Vagina (tissue), 2 donors: ENCODE measurements at places on chromosomes 11 and 22. TPM values are rescaled to one million over a fixed set of nuclear protein-coding genes. Genes with fewer than 3 reads are reported as not detected.

GRCh38 chr11:72338266-72338665 lies 94.3 kb upstream of the PHOX2A start:
- DNase-seq = no peak

DNA sequence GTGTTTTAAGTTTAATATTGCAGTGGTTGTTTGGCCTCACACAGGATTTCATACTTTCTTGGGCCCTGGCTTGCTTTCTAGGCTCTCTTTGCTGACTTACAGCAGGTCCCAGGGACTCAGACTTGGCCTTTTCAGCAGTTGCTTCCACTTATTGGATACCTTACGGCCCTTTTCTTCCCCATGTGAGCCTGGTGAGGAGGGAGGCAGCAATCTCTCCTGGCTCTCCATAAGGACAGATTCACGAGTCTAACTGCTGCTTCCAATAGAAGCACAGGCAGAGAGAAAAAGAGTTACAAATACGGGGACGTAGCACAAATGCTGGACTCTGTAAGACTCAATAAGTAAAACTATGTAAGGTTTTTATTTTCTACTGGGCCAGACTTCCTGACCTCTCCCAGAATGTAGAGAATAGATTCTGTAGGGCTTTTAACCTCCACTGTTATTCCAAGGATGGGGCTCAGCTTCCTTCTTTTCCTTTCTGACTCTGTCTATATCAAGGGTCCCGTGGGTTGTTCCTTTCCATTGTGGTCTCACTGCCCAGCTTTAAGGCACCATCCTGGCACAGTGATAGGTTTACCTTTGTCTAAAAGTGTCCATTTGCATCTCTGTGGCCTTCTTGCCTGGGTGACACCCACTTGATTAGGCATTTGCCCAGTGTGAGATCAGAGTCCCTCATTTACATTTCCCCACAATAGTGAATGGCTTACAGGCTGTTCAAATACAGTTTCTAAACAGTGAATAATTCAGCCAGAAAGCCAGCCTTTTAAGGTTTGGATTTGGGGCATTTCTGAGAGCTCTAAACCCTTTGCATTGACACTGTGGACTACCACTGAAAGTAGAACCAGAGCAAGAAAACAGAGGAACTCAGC lies 92.8 kb downstream of the RASSF10 start:
- no peak for DNase-seq

GRCh38 chr11:2740275-2740940 lies 40.6 kb upstream of the KCNQ1OT1 start:
- no peak for DNase-seq

Gene PATE2
- not detected for total RNA-seq

DNA sequence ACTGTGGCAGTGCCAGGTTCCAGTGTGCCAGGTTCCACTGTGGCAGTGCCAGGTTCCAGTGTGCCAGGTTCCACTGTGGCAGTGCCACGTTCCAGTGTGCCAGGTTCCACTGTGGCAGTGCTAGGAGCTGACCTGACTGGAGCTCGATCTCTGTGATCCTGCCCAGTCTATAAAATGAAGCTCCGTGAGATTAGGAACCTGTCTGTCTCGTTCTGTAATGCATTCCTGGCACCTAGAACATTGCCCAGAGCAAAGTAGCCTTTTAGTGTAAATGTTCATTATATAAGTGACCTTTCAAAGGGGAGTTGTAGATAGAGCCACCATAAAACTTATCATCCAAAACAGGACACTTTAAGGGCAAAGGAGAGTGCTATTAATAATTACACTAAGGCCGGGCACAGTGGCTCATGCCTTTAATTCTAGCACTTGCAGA lies 36.0 kb downstream of the ART5 start:
- no peak for DNase-seq

GRCh38 chr11:26764315-26764714 lies 42.5 kb upstream of the SLC5A12 start:
- no peak for DNase-seq

Gene OR56A1
- total RNA-seq = not detected

GRCh38 chr11:8273287-8273686 lies 9.6 kb upstream of the LMO1 start:
- no peak for DNase-seq

Gene OR9G4
- not detected for total RNA-seq

DNA sequence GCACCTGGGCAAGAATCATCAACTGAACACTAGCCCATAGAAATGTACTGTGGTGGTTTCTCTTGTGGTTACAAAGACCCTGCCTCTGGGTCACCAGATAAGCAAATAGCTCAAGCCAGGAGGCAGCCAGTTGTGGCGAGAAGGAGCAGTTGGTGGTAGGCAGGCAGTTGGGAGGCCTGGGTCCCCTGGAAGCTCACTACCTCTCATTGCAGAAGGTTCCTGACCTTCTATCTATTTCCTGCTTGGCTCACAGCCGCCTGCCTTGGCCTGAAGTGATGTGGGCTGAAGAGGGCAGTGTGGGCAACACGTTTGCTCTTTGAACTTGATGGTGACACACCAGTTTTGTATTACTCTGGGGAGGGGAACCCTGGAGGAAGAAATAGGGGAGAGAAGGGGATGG lies 34.7 kb downstream of the NECTIN1 start:
- no peak for DNase-seq

DNA sequence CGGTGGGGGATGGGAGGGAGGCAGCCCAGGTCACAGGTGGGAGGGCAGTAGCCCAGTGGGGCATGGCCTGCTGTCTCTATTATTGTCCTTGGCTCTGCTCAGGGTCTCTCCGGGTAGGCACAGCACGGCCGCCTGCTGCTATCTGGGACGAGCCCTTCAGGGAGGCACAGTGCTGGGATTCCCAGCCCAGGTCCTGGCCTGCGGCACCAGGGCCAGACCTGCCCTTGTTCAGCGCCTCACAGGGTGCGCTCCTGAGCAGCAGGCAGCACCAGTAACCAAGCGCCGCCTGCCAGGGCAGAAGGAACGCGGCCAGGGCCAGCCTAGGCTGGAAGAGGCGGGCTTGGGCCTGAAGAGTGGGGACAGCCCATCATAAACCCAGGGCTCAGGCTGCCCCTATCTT lies 151.0 kb downstream of the MPPED1 start:
- DNase-seq = no peak

- DNase-seq = no peak
Measured at GRCh38 chr22:44026630-44027511, 2.8 kb downstream of the PARVB start.

Gene HSPB2
- not detected for total RNA-seq

DNA sequence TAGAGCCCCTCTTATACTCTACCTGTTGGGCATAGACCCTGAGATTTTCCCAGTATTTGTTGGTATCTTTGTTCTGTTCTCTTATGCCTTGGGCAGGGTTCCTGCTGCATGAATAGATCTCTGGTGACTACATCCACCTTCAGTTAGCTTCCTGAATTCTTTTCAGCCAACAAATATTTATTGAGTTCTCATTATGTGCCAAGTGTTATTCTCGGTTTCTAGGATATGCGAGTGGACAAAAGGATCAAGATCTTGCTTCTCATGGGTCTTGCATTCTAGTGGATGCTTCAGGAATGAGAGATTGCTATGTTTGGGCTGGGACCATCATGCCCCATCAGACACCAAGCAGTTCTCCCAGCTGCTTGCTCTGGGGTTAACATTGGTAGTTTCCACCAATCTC lies 340.0 kb downstream of the METTL15 start:
- no peak for DNase-seq

Gene C22orf42
- not detected for total RNA-seq

DNA sequence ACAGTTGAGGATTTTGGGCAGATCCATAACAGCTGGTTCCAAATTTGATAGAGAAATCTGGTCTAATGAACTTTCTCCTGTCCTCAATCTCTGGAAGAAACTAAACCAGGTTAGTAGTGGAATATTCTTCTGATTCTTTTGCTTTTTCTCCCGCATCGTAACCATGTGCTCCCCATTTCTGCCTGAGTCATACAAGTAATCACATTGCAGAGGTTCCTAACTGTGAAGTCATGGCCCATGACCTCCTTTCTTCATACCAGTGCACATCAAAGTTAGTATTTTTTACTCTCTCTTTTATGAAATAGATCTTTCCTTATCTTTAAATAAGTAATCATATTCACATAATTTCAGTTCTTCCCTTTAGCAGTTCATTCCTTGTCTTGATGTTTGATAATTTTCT lies 249.0 kb downstream of the DYNC2H1 start:
- no peak for DNase-seq

DNA sequence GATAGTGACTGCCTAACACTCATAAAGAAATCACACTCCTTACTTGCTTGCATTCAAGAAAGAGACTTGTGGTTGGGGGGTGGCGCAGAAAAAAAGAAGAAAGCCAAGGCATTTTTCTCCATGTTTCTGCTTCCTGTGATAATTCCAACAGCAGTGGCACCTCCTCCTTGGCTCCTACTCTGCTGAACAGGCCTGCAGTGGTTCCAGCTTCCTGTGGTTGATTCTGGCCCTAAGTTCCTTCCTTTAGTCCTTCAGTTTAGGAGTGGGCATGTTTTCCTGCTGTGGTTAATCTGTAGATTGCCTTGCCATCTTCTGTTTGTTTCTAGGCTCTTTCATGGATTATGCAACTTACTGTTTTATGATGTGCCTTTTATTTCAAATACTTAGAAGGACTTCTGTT lies 940.4 kb downstream of the DLG2 start:
- no peak for DNase-seq

Gene PGA4
- 7.6 TPM for total RNA-seq

GRCh38 chr11:13929395-13929891 lies 33.1 kb upstream of the SPON1 start:
- DNase-seq = peak; percentile 86

DNA sequence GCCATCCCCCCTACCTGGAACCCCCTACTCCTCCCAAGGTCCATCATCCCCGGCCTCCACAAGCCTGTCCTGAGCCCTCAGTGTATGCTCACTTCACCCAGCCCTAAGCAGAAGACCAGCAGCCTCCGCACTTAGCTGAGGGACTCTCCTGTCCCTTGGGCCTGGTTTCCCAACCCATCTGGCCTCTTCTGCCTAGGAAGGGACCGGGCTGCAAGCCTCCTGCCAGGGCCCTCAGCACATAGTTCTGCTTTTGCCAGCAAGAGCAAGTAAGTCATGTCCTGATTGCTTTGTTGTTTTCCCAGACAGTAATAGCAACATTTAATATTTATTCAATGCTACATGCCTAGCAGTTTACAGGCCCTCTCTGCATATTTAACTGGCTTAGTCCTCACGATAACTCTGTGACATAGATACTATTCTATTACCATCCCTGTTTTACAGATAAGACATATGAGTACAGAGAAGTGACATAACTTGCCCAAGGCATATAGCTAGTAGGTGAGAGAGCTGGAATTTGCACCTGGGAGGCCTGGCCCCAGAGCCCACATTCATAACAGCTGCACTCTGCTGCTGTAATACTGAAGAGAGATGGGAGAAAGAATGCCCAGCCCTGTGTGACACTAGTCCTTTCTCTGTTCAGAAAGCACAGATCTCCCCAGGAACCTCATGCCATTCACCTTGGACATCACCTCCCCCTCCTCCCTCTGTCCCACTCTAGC lies 139.2 kb downstream of the PARVA start:
- DNase-seq = no peak

GRCh38 chr11:50070389-50070788 lies 37.7 kb downstream of the OR4C45 start:
- DNase-seq = no peak

DNA sequence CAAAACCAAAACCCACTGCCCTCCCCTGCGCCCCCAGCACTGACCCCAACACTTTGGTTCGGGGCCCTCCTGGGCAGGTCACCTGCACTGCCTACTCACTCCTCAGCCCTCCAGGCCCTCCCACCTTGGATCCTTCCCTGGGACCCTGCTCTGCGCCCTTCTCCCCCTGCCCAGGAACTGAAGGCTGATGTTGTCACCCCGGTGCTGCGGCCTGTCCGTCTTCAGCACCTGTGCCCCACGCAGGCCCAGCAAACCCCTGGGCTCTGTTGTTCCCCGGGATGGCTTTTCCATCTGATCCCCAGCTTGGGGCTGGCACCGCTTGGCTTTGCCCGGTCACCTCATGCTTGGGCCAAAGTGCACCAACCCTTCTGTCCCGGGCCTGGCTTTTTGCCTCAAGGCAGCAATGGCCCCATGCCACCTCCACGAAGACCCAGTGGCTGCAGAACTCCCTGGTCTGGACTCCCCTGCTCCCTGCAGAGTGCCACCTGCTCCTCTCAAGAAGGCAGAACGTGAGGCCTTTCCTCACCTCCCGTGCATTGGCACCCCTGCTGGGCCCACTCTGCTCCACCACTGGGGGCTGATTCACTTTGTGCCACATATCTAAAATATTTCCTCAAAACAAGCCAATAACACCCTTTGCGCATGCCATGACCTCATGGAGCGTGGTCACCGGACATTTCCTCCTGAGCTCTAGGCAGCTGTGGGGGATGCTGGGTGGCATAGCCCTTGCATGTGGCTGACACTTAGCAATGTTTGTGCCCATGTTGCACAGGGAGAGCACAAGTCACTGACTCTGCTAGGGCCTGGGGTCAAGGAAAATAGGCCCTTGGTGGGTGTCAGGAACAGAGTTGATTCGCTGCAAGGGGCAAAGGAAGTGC lies 8.8 kb downstream of the PPM1F start:
- no peak for DNase-seq

- no peak for DNase-seq
Measured at GRCh38 chr11:11022125-11022730, 164.4 kb upstream of the ZBED5 start.

Gene SMC1B
- not detected for total RNA-seq

DNA sequence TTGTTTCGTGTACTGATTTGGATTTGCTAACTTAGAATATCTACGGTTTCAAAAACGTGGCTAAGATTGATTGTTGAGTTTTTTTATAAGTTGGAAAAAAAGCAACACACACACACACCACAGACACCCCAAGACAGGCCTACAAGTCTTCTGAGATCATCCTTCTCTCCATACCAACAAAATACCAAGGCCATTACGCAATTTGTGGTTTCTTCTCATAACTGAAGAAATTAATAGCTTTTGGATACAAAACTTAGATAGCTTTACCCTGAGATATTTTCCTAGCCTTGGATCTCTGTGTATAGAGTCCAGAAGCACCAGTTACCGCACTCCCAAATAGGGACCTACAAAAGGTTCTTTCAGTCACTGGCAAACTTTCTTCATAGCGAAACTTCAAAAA lies 113.6 kb downstream of the SIK3 start:
- no peak for DNase-seq

GRCh38 chr22:46484156-46484860 lies 53.1 kb downstream of the CELSR1 start:
- no peak for DNase-seq

Gene GUCY1A2
- 7.4 TPM for total RNA-seq

GRCh38 chr11:95567685-95568084 lies 221.9 kb downstream of the FAM76B start:
- no peak for DNase-seq

Gene RNF214
- 10.8 TPM for total RNA-seq

Gene ANO9
- total RNA-seq = 12.0 TPM

DNA sequence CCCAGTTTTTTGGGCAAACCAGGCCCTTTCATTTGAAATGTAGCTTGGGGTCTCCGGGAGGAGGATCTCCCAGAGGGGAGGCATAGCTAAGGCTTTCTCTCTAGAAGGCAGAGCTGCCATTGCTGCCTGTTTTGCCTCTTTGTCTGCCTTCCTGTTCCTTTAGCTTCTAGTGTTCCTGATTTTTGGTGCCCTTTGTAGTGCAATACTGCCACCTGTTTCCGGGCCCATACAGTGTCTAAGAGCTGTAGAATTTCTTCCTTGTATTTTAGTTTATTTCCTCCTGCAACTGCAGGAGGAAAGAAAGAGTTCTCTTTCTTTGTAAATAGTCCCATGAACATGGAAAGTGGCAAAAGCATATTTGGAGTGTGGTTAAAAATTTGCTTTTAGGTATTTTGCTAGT lies 19.3 kb upstream of the GLYATL1 start:
- DNase-seq = no peak
